ENCODE measurements at places on chromosomes 4 and X.
A peak's percentile ranks its signal among the peaks of the same experiment; 100 is the strongest.

GRCh38 chrX:10833299-10834169 is 213.1 kb upstream of the MID1 start:
- peak; percentile 65 for DNase-seq

DNA sequence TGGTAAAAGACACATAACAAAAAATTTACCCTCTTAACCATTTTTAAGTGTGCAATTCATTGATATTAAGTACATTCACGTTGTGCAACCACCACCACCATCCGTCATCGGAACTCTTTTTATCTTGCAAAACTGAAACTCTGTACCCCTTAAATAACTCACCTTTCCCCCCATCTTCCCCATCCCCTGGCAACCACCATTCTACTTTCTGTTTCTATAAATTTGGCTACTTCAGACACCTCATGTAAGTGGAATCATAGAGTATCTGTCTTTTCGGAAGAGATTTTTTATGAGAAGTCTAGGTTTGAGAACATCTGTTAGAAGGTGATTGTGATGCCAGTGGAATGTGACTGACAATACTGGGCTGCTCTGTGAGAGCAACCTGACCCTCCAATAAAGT is 39.8 kb upstream of the CCDC149 start:
- DNase-seq: no peak

- no peak for DNase-seq
Measured at GRCh38 chrX:19879735-19880378, 7.5 kb downstream of the SH3KBP1 start.

DNA sequence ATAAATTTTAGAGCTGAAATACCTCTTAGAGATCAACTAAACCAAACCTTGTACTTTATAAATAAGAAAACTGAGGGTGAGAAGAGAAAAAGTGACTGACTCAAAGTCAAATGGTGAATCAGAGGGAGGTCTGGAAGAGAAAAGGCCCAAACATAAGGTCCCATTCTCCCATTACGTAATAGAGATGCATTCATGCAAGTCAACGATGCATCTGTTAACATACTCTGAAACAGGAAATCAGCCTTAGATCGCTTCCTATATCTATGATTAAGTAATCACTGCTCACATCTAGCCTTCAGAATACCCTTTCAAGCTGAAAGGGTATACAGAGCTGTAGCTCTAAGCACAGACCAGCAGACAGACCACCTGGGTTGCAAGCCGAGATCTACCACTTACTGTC is 6.5 kb downstream of the RNF150 start:
- DNase-seq: peak; percentile 36
